ENCODE measurements at places on chromosomes 5 and 9.

- DNase-seq, result no peak
Measured at GRCh38 chr9:70588381-70588780, 173.9 kb upstream of the KLF9 start.

- DNase-seq, result no peak
Measured at GRCh38 chr9:126723807-126724172, 81.0 kb upstream of the ZBTB43 start.

DNA sequence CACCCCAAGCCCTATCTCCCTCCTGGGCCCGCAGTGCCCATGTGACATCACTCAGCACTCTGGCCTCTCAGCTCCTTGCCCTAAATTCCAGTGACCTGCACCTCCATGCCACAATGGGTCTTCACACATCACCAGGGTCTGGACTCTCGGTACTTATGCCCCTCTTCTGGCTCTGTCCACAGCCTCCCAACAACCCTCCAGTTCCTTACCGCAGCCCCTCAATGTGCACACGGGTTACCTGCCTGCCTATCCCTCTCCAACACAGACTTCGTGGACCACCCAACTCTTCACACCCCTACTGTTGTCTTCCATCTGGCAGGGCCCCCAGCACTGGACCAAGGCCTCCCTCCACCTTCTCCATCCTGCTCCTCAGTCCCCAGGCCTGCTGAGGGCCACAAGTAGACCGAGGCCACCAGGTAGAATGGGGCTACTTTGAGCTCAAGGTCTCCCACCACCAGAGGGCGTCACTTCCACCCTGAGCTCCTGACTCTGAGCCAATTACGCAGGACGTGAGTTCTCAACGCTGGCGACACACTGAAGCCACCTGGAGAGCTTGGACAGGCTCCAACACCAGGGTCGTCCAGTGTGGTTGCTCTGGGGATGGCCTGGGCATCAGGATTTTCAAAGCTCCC lies 172.1 kb downstream of the GABBR2 start:
- DNase-seq, result no peak

DNA sequence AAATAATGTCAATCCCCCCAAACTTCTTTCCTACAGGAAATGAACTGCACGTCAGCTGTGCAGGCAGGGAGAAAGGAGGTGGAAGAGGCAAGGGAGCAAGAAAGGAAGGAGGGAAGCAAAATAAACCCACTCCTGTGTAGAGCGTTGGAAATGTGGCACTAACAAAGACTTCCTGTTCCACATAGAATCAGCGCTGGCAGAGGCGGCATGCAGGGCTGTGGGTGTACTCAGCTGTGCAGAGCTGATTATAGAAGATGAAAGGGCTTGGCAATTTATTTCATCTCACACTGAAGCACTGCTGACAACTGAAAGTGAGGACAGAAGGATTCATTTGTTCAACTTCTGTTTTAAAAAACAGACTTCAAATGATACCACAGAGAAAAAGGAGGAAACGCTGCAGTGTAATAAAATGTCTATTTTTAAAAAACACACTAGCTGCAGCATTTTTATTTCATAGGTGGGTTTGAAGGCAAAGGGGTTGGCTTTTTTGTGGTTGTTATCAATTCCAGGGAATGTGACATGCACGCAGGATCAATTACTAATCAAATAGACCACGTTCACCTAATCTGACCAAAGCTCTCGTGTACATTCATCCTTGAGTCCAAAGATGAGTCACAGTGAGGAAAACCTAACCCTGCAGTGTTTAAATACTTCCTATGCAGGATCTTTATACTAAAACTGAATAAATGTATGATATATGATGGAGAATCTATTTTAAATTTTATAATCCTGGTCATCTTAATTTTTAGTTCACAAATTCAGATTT lies 583.5 kb downstream of the ZNF608 start:
- DNase-seq, result peak; percentile 16

DNA sequence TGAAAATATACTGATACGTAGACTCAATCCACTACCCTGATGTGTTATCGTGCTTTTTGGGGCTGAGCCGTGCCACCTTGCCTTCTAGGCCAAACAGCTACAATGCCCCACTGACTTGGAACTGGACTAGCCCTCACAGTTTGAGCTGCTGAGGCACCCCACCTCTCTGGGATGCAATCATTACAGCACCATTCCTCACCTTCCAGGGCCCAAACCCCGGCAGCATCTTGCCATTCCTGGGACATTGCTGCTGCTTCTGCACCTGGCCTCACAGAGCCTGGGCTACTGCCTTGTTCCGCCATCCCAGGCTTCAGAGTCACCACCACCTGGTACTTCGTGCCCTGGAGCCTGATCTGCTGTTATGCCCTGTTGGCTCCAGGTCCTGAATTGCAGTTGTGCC lies 89.5 kb upstream of the SNCAIP start:
- no peak for DNase-seq

DNA sequence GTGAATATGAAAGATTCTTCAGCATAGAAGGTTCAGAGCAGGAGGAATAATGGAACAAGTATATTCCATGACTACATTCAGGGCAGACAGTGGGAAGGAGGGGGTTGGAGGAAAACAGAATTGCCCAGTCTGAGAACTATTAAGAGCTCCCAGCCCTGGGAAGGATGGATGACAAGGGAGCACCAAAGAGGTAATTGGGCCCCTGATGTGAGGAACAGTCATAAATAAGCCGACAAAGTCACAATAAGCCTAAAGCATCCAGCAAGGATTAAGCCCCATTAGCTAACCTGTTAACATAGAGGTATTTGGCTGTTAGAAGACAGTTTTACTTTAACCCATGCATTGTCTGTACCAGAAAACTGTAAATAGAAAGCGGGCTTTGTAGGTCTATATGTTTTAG lies 348.7 kb upstream of the SEMA6A start:
- DNase-seq, result no peak

DNA sequence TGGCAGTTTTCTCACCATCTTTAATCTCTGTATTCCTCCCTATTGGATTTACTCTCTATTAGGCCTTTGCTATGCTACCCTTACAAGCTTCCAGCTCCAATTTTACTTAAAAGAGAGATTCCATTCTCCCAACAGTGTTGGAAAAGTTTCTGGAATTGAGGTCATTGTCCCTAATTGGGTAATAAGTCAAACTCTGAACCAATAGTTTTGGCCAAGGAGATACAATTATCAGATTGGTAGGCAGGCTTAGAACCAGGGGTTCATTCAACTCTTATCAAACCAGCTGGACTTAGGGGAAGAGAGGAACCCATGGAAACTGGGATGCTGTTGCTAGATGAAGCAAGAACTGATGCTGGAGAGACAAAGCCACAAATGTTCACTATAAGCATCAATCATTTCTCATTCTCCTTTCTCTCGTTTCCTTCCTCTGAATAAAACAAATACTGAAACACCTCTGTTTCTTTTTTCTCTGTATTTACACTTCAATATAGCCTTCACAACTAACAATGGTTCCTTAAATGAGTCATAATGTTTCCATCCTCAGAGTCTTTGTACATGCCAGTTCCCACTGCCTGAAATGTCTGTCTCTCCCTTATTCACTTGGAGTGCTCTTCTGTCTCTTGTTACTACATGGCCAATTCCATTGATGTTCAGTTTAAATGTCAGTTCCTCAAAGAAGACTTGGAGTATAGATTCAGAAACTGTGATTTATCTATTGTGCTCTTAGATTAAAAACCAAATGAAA lies 587.3 kb downstream of the GABRG2 start:
- no peak for DNase-seq

DNA sequence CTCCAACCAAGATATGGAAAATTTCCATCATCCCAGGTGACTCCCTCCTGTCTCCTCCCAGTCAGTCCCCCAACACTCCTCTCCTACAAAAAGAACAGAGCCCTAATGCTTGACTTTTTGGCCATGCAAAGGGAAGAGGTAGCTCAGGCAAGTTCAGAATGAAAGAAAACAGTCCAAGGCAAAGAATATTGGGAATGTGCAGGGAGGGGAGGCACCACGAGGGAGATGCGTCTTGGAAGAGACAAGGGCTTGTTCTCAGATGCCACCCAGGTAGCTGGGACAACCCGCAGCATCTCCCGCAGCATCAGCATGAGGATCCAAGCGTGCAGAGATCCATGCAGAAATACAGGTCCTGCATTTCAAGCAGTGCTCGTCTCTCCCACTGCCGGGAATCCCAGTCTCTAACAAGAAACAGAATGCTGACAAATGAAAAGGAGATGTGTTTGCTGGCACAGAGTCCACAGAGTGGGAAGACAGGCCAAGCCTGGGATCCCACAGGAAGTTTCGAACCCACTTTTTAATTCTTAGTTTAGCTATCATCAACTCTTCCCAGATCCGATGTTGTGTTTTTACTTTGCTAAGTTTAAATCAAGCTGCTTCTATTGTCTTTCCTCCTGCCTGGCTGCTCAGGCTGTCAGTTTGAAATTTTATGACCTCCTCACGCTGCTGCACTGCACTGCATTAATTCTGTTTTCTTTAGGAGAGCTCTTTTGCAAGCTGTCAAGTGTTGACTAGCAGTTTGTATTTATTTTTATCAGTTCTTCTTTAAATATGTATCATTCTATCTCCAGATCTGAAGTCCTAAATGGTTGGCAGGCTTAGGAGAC lies 86.8 kb upstream of the OSMR start:
- peak; percentile 85 for DNase-seq

- no peak for DNase-seq
Measured at GRCh38 chr9:127014910-127015540, 100.4 kb downstream of the RALGPS1 start.

GRCh38 chr5:8826508-8826907 lies 719.4 kb downstream of the SEMA5A start:
- DNase-seq, result no peak

DNA sequence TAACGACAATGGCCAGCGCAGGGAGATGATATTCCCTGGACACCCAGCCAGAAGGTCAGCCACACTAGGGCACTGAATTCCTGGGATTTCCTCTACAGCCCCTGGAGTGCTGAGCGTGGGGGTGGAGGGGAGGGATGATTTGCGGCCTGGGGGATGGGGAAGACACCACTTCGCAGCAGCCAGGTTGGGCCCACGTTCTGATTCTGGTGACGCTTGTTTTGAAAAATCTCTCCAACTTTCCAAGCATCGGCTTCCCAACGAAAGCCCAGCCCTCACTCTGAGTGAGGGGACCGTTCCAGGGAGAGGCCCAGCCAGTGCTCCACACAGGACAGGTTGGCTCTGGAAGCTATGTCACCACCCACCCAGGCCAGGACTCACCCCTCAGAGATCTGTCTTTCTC lies 5.4 kb downstream of the GFPT2 start:
- no peak for DNase-seq
